ENCODE measurements at places on chromosomes 11 and 22.

DNA sequence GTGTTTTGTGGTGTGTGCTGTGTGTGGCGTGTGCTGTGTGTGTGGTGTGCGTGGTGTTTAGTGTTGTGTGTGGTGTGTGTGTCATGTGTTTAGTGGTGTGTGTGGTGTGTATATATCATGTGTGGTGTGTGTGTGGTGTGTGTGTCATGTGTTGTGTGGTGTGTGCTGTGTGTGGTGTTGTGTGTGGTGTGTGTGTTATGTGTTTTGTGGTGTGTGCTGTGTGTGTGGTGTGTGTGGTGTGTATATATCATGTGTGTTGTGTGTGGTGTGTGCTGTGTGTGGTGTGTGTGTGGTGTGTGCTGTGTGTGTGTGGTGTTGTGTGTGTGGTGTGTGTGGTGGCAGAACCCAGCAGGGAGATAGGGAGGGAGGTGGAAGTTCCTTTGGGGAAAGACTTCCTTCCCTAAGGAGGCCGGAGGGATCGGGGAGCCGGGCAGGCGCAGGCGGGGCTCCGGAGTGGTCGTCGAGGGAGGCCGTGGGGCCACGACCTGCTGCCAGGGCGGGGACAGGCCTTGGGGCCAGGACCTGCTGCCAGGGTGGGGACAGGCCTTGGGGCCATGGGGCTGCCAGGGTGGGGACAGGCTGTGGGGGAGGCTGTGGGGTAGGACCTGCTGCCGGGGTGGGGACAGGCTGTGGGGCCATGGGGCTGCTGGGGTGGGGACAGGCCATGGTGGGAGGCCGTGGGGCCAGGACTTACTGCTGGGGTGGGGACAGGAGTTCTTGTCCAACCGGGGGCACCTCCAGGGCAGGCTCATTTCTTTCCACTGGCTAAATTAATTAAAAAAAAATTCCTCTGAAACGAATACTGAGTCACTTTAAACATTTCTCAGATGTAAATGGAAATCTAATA lies 15.2 kb downstream of the PIM3 start:
- no peak for DNase-seq

DNA sequence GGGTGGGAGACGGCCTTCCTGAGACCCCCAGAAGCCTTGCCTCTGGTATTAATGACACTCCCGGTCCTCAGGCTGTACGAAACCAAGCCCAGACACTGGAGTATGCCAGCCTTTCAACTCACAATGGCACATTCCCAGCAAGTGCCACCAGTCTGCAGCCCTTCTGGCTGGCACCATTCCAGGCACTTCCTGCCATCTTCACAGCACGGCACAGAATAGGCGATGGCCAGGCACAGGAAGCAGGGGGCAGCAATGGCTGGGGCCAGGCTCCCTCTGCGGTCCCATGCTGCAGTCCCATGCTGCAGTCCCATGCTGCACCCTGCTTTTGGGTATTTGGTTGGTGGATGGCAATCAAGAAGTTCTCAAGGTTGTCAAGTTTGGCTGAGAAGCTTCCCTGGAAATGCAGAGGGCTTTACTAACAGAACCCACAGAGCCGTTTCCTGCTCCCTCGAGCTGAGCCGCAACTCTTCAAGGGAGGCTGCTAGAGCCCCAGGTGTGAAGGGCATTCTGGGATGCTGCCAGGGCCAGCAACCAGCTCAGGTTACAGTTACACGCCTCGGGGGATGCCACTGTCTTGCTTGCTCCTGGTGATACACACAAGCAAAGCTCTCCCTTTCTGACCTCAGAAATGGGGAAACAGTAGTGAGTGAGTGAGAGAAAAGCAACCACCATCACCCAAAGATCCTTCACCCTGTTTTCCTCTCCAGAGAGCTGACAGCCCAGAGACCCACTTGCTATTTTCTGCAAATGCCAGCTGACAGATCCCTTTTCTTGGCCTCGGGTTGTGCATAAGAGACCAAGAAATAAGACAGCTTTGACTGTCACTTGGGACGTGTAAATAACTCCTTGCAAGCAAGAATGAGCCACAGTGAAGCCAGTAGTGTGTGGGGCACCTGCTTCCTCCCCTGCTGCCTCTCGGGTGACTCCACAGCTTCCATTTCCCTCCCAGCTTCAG lies 23.9 kb downstream of the LRFN4 start:
- DNase-seq: no peak

DNA sequence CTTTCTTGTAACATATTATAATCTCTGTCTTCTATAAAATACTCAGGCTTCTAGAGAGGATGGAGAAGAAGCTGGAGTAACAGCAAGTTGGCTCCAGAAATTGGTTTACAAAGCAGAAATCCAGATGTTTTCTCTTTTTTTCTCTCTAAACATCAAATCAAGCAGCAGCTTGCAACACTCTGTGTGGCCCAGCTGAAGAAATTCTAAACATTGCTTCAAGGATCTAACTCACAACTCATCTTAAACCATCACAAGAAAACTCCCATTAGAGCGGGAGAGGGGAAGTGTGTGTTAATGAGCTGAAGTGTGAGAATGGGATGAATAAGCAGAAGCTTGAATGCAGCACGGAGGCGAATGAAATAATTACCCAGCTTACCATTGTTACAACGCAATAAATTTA lies 146.5 kb downstream of the OPCML start:
- DNase-seq: no peak

- no peak for DNase-seq
These were observed 11.6 kb downstream of the MMP3 start for GRCh38 chr11:102831489-102832440.

- DNase-seq: peak; percentile 15
These were observed 25.6 kb downstream of the ARRB1 start for GRCh38 chr11:75325713-75326438.

- no peak for DNase-seq
These were observed 60.9 kb upstream of the USP47 start for GRCh38 chr11:11780858-11781257.

DNA sequence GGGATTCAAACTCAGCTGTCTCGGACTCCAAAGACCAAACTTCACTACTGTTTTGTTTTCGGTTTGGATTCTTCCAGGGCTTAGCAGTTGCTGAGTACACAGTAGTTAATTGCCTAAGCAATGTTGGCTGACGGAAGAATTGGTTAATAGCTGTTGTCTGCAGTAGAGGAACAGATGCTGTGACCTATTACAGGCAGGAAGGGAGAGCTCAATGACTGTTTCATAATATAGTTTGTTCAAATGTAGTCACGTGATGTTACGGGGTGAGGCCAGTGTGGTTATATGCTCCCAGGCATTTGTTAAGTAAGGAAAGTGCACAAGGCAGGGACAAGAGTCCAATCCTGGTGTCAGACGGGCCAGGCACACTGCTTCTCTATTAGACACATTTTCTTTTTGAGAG lies 222.6 kb upstream of the CCDC90B start:
- no peak for DNase-seq

DNA sequence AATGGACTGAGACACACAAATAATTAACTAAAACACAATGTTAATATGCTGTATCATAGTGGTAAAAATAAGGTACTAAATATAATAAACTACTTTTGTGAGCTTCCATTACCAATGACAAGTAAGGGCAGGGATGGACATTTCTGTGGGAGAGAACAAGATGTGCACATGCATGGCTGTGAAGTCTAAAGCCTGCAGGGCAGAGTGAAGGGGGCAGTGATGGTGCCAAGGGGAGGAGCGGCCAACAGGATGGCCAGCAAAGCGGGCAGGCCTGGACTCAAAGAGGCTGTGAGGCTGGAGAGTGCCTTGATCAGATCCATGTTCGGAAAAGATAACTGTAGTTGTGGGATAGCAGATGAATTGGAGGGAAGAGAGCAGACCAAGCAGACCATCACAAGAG lies 12.5 kb downstream of the DESI1 start:
- no peak for DNase-seq

- DNase-seq: no peak
These were observed 5.6 kb upstream of the CD59 start for GRCh38 chr11:33741806-33742205.

- DNase-seq: no peak
These were observed 13.7 kb downstream of the ARHGEF17 start for GRCh38 chr11:73321604-73322381.

- DNase-seq: no peak
These were observed 7.0 kb upstream of the SIDT2 start for GRCh38 chr11:117171404-117172061.

- DNase-seq: no peak
These were observed 129.9 kb downstream of the BUD13 start for GRCh38 chr11:116642902-116643301.

Data from activated CD4-positive, alpha-beta T cell treated with anti-CD3 and anti-CD28 coated beads, Interleukin-2, amount 50 U/mL, for 1 hour (primary cell).